ENCODE measurements at places on chromosomes 7 and 10. TPM values are rescaled to one million over a fixed set of nuclear protein-coding genes. Genes with fewer than 3 reads are reported as not detected.

Gene ACSM6
- not detected for polyA plus RNA-seq

Gene GIMAP7
- polyA plus RNA-seq, result 709 TPM

Gene RSU1
- 248 TPM for polyA plus RNA-seq

GRCh38 chr7:142571581-142571980 is 177.7 kb upstream of the PRSS1 start:
- DNase-seq, result no peak

DNA sequence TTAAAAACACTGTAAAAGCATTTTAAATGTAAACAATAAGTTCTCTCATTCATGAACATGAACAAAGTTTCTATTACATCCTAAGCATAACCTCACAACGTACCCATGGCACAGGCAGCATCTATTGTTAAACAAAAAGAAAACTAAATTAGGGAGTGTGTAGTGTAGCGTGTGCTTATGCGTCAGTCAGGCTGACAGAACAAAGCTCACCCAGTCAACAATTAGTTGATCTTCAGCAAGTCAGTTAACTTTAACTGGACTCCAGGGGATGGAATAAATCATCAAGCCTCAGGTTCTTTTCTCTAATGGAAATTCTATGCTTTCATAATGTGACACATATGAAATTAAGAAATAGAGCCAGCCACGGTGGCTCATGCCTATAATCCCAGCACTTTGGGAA is 91.6 kb upstream of the ODAD2 start:
- no peak for DNase-seq

DNA sequence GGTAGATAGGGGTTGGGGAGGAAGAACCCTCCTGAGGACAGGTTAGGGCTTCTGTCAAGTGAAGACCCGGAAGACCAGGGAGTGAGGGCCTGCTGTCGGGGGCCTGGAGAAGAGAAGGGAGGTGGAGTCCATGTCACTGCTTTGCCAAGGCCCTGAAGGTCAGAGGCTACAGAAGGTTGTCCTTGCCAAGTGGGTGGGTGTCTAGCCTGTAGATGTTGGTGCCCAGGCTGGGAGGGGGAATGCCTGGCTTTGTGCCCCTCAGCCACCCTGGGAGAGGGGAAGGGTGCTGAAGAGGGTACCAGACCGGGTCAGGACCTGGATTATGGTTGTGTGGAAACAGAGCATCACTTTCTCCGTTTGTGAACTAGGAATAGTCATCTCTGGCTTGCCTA is 67.2 kb upstream of the AQP1 start:
- DNase-seq, result no peak

All from immature natural killer cell (primary cell).